Sciatic nerve (tissue), 2 donors: ENCODE measurements at places on chromosomes 1 and 21. TPM values are rescaled to one million over a fixed set of nuclear protein-coding genes. Genes with fewer than 3 reads are reported as not detected.

DNA sequence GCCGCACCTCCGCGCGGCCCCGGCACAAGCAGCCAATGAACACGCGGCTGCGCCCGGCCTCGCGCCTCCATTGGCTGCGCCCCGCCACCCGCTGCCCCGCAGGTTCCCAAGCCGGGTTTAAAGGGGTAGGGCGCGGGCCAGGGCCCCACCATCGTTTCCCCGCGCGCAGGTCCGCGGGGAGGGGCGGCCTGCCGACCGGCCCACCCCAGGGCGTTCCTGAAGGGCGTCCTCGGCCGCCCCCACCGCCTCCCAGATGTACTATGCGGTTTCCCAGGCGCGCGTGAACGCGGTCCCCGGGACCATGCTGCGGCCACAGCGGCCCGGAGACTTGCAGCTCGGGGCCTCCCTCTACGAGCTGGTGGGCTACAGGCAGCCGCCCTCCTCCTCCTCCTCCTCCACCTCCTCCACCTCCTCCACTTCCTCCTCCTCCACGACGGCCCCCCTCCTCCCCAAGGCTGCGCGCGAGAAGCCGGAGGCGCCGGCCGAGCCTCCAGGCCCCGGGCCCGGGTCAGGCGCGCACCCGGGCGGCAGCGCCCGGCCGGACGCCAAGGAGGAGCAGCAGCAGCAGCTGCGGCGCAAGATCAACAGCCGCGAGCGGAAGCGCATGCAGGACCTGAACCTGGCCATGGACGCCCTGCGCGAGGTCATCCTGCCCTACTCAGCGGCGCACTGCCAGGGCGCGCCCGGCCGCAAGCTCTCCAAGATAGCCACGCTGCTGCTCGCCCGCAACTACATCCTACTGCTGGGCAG lies at the start of gene OLIG1:
Gene OLIG1, plus strand, starts transcription at position 148 of the 750 bp plus-strand sequence. Its CDS starts 106 bp downstream, at position 254.
- DNase-seq, result no peak

FMO2 gene
- 58.3 TPM for total RNA-seq

FCAMR gene
- total RNA-seq, result not detected

DNA sequence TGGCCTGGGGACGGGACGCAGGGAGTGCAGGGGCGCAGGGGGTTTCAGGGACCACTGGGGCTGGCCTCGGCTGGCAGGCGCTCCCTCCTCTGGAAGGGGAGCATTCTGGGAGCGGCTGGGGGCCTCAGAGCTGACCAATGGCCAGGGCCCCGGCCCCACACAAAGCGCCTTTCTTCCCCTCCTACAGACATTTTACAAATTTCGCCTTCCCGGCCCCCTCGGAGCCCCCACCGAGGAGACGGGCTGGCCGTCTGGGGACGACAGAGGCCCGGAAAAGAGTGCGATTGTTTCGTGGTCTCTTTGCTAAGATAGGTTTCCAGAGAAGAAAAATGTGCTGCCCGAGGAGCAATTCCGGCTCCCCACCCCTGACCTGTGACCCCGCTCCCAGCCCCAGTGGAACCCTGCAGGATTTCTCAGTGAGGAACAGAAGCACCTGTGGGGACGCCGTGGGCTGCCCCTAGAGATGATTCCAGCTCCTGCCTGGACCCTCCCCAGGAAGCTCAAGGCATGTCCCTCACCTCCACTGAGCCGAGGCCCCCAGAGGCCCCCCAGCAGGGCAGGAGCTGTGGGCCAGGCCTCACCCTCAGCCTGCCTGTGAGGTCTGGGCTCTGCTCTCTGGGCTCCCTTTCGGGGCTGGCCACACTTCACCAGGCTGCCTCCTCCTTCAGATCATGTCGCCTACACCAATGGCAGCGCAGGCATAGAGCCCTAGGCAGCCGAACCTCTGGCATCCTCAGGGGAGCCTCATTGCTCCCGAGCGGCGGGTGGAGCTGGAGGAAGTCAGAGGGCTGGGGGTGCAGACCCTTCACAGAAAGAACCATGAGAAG lies 15.0 kb upstream of the PLEKHG5 start:
- no peak for DNase-seq

GRCh38 chr1:54922921-54923421 lies 36.0 kb upstream of the DHCR24 start:
- DNase-seq, result no peak

GRCh38 chr1:210587566-210587965 lies 258.9 kb downstream of the HHAT start:
- no peak for DNase-seq

DNA sequence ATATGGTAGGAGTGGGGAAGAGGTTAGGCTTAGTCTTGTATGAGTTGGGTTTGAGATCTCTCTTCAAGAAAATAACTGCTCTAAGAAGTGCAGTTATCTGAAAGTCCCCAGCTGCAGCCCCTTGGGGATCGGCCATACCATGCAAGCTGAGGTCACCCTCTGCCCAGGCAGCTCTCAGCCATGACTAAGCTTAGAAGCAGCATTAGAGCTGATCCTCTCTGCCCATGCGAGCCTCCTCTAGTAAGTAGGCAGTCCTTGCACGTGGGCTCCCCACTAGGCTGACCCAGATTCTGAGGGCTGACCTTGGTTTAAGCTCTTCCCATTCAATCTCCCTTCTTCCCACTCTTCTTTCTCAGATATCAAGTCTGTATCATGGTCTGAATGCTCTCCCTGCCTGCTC lies 121.0 kb upstream of the UBE2U start:
- no peak for DNase-seq

DNA sequence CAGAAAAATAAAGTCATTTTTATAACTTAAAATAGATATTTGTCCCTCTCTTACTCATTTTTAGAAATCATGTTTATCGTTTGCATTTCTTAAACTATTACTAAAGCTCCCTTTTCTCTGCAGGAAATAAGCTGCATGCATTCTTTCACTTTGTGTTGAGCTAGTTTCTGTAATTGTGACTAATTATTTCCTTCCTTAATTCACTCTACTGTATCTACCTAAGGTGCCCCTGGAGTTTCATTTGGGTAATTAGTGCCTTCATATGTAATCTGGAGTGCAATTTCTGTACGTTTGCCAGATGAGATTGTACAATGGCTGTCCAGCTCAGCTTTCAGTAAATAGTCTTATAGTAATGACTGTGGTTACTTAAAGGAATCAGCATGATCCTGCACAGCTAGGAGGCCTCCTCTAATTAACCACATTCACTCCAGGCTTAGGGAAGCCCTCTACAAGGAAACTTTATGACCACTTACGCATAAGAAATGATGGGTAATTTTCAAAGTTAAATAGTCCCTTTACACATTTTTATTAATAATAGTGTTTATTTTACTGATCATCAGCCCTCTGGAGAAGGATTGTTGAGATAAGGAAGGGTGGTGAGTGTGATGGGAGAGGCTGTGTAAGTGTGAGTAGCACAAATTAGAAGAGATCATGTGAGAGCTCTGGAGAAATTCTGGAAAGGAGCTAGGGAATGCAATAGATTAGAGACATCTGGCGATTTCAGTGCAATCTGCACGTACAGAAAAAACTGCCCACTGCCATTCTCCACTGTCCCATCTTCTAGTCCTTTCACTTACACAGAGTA lies 86.8 kb downstream of the LRRC8C start:
- DNase-seq, result no peak

- no peak for DNase-seq
These were observed 12.9 kb downstream of the MIER1 start for GRCh38 chr1:66937529-66938234.

AVPR1B gene
- total RNA-seq, result not detected

- DNase-seq, result no peak
These were observed 45.1 kb upstream of the RPL11 start for GRCh38 chr1:23646541-23646940.

GRCh38 chr1:56824271-56824670 lies 5.1 kb upstream of the FYB2 start:
- no peak for DNase-seq

DNA sequence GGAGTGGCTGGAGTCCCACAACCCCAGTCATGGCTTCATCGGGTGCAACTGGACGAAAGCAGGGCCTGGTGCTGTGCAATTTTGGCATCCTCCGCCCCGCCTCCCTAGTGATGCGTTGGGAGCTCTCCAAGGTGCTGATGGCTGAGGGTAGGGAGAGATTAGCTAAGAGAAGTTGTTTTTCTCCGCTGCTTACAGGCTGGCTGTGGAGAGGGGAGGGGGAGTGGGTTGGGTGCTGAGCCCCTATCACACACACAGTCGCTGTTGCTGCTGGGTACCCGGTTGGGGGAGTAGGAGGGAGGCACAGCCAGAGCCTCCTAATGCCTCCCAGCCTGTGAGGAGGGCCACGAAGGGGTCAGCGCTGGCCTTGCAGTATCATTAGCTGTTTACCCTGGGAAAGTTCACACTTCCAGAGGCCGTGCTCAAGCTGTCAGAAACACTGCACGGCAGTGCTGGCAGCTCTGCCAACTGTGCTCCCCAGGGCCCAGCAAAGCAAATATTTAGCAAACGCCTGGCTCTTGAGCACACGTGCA lies 110.0 kb downstream of the GRIK3 start:
- DNase-seq, result peak; percentile 78

- DNase-seq, result no peak
These were observed 70.6 kb upstream of the ZBTB18 start for GRCh38 chr1:243980471-243980870.

GRCh38 chr1:6000444-6001288 lies 8.4 kb upstream of the NPHP4 start:
- peak; percentile 45 for DNase-seq

DNA sequence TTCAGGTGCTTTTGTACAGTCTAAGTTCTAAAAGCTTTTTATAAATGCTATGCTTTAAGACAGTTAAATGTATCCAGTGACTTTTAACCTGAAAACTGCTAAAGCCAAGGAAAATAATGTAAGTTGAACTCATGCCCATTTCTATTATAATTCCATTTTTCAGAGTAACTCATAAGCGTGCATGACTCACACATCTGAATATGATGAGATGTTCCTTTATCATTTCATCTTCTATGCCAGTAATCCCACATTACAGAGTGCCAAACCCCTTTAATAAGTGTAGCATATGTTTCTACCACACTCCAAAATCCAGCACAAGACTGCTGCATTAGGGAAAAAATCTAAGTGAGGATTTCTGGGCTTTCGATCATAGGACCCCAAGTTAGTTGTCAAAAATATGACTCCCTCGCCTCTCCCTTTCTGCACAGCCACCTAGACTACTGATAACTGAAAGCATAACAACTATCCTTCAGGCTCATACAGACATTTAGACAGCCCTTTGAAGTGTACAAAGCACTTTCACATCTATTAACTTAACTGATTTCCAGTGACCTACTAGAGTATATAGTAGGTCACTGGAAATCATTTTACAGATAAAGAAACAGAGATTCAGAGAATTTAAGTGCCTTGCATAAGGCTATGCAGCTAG lies 45.3 kb downstream of the JAK1 start:
- no peak for DNase-seq
